ENCODE measurements at places on chromosomes 2 and 18.

DNA sequence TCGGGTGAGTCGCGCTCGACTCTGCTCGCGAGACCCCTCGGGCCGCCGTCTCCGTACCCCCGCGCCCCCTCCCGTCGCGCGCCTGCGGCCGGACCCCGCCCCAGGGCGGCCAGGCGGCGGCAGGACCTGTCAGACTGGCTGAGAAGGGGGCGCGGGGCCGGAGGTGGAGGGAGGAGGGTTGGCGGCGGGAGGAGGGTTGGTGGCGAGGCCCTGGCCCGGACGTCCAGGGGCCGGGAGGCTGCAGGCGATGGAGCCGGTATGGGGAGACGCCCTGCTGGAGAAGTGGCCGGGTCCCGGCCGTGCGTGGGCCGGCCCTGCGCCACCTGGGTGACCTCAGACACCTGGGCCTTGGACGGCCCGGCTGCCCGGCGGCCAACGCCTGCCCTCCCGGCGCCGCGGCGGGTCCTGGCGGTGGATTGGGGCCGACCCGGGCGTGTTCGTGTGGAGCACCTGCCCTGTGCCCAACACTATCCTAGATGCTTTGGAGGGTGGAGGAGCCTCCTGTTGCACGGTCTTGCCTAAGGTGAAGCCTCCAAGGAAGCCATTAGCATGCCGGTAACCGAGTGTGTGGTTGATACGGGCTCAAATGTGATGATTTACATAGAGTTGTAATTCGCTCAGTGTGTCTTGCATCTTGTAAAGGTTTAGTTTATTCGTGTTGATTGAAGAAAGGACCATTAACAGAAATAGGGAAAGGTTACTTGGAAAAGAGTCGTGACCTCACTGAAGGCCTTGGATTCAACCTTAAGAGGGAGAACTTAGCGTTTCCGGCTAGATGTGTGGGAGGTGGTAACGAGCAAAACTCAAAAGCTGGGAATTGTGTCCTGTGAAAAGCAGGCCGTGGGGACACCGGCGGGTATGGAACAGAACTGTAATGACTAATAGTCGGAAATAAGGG lies 550 bp downstream of the MYL12B start:
- DNase-seq = no peak

DNA sequence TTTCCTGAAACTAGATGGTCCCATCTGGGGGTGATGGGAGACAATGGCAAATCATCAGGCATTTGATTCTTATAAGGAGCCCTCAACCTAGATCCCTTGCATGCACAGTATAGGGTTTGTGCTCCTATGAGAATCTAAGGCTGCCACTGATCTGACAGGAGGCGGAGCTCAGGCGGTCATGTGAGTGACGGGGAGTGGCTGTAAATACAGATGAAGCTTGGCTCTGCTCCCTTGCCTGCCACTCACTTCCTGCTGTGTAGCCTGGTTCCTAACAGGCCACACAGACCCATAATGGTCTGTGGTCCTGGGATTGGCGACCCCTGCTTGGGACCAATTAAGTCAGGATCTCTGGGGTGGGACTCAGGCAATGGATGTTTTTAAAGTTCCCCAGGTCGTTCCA lies 293.4 kb downstream of the ZNF521 start:
- no peak for DNase-seq

GRCh38 chr2:217421834-217422233 lies 562.0 kb upstream of the TNP1 start:
- no peak for DNase-seq

DNA sequence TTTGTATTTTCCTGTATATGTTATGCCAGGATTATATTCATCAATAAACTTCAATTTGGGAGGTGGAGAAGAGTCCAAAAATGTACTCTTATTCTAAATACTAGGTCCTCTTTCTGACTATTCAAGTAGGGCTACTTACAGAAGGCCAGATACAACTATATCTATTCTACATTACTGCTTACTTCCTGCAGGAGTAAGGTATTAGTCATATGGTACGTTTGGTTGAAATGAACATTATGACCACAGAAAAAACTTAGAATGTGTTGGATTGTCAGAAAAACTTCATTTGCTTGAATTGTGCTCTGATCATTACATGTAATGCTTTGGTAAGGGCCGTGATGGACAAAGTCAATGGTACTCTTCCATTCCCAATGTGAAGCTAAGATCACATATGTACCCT lies 35.0 kb downstream of the STAT4 start:
- DNase-seq = no peak

- DNase-seq = no peak
Observed at GRCh38 chr18:57089702-57090101, 57.2 kb upstream of the BOD1L2 start.

GRCh38 chr2:1854729-1855547 lies 110.6 kb upstream of the PXDN start:
- no peak for DNase-seq

DNA sequence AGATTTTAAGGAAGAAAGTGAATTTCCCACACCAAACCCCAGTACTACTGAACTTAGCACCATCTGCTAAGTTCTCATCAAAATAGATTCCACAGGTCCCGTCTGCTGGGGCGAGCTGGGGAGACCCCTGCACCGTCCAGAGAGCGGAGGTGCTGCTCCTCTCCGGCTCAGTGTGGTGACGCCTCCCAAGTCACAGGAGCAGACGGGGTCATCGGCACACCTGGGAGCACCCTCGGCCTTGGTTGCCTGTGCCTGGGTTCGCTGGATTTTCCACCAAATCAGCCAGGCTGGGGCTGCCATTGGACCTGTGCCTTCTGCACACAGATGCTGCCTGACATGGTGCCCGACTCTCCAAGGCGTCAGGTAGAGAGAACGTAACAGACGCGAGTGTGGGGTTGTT lies 141.3 kb downstream of the PXDN start:
- no peak for DNase-seq

DNA sequence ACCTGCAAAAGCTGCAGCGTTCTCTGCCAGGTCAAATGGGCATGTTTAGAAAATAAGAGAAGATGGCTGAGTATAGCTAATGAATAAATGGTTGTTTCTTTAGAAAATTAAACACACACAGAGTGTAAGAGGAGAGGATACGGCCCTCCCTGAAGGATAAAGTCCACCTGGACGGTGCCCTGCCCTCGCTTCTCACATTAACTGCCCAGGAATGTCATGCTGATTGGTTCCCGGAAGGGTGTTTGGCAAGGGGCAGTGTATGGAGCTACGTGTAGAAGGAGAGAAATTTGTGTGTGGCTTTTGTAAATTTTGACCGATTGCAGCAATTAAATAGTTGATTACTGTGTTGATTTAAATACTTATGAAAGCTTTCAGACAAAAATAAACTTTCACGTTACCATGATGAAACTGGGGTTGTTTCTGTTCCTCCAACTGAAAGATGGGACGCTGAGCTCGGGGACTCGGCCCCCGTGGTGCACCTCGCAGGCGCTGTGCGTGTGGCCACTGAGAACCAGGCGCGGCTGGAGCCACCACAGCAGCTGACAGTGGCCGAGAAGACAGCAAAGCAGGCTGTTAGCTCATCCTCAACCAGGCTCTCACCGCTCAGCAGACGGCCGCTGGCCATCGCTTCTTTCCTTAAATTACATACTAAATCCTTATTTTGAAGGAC lies 22.7 kb downstream of the MPPE1 start:
- DNase-seq = peak; percentile 77

DNA sequence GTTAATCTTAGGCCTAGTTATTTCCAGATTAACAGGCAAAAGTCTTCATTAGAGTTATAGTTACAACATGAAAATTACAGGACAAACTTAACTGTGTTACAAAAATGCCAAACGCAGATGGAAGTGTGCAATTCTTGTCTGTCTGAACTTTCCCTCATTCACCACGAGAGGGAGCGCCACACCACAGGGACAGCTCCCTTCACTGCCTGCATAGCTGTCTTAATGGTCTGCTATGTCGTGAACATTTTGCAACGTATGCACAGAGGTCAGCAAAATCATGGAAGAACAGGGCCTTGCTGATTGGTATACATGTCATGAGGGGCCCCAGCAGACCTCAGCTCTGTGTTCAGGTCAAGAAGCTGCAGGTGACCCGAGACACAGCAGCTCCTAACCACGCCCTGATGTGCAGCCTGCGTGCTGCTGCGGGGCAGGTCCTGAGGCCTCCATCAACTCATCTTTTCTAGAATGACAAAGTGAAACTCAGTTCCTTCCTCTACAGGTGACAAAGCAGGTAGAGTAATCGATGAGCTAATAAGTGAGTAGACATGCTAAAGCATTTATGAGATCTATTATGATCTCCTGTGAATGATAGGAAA lies 78.8 kb upstream of the ATP8B1 start:
- peak; percentile 70 for DNase-seq

GRCh38 chr2:180125245-180125962 lies 118.3 kb upstream of the CWC22 start:
- DNase-seq = no peak

DNA sequence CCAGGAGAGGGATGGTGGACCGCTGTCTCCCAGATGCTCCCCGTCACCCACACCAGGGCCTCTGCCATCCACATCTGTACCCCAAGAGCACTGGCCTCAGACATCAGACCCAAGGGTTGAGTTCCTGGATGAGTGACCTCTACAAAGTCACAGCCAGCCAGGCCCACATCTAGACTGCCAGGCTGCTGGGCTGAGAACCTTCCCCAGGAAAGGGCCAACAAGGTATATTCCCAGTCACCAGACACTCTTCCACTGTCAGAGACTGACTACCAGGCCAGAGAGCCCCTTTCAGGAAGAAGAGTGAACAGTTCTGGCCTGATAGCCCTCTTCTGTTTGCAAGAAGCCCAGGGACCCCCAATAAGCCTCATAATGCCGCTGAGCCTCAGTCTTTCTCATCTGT lies 44.3 kb downstream of the C1QL2 start:
- no peak for DNase-seq

DNA sequence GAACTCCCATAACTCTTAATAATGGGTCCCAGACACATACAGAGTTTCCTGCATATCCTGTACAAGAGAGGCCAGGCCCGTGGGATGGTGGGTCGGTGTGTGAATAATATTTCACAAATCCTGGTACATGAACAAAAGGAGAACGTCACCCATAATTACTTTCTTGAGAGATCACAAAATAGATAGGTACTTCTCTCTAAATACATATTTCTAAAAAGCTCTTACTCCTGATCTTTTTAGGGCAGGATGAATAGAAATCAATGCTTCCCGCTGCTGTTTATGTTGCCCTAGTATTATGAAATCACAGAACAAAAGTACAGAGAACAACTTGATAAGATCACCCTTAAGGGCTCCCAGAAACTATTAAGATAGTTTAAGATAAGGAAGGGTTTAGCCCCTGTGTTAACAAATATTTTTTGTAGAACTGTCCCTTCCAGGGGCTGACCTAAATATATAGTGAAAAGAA lies 5.4 kb downstream of the IRS1 start:
- no peak for DNase-seq

DNA sequence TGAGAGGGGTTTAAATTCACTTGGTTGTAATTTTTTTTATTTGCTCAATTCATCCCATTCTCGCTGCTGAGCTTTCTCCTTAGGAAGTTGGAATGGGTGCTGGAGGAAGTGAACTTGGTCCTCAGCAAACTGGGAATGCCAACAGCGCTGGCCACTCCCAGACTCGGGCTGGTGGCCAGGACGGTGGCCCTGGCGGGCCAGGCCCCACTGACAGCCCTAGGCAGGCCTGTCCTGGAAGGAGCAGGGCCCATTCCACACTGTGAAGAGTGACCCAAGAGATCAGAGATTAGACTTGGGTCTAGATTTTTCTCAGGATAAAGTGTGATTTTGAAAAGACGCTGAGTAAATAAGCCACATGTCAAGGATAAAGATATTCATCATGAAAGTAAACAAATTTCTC lies 132.7 kb downstream of the HDAC4 start:
- no peak for DNase-seq

GRCh38 chr2:39874236-39874635 lies 95.2 kb upstream of the THUMPD2 start:
- DNase-seq = no peak

- no peak for DNase-seq
Observed at GRCh38 chr2:179985163-179985820, 21.8 kb downstream of the CWC22 start.

DNA sequence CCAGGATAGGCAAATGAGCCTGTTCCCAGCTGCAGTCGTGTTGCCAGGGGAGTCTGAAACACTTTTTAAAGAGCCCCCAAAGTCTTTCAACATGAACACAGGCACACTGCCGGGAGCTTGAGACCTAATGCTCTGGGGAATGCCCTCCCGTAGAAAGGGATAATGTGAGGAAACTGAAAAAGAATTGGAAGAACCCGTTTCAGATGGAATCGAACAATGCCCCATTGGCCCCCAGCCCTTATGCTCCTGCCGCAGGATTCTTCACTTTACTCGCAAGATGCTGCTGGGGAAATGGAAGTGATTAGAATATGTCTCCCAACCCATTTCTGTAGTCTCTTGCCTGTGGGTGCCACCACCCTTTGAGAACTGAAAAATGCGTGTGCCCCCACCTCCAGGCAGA lies 136.3 kb upstream of the GATA6 start:
- DNase-seq = no peak

- DNase-seq = no peak
Observed at GRCh38 chr2:143819190-143819735, 690.0 kb downstream of the ARHGAP15 start.

- DNase-seq = no peak
Observed at GRCh38 chr2:180523621-180524340, 456.6 kb upstream of the UBE2E3 start.

DNA sequence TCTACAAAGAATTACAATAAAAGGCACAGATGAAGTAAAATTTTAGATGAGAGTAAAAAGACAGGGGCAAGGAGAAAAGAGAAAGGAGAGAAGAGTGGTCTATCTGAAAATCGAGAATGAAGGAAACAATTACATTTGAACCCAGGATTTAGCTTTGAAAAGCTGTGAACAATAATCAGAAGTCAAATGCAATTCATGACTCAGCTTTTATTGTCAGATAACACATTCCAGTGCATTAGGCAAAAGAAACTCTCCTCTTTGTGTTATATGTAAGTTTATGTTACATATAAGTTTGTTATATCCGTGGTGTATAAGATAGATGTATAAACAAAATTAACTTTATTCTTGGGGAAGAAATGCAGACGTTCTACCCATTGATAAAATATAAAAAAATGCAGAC lies 284.5 kb downstream of the GBX2 start:
- no peak for DNase-seq

GRCh38 chr2:35292199-35292598 lies 1063.4 kb upstream of the CRIM1 start:
- no peak for DNase-seq

GRCh38 chr2:168935810-168936581 lies 34.9 kb downstream of the G6PC2 start:
- no peak for DNase-seq

DNA sequence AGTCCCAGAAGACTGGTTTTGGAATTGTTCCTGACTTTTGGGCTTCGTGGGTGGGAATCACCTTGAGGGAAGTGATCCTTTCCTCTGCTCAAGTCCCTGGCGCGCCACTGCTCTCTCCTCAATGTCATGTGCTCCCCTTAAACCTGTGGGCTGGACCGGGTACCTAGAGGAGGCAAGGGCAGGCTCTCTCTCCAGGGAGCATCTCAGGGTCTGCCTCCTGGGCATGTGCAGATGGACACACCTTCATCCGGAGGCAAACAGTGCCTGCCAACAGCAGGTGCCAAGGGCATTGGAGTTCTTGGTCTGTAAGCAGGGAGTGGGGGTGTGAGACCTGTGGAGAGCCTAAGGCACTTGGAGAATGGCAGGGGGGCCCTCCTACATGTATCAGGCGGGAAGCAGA lies 142.6 kb downstream of the INHBB start:
- no peak for DNase-seq
